ENCODE measurements at places on chromosomes 5 and 9.

DNA sequence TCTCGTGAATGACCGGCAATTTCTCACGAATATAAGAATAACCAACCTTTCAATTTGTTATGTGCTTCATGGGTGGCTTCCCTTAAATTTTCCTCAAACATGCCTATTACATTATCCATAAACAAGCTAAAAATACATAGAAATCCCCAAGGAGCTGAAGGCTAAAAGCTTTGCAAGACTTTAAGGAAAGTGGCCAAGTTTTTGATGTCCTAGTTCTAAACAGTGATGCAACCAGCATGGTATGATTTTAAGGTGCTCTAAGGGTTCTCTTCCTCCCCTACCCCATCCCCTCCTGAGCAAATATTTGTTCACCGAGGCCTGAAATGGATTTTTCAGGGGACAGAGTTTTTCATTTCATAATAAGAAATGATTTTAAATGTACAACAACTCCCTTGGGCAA is 79.8 kb downstream of the RGS7BP start:
- no peak for DNase-seq

GRCh38 chr5:154025951-154026350 is 12.8 kb downstream of the FAM114A2 start:
- no peak for DNase-seq

GRCh38 chr5:169146158-169146557 is 154.8 kb downstream of the SLIT3 start:
- no peak for DNase-seq

DNA sequence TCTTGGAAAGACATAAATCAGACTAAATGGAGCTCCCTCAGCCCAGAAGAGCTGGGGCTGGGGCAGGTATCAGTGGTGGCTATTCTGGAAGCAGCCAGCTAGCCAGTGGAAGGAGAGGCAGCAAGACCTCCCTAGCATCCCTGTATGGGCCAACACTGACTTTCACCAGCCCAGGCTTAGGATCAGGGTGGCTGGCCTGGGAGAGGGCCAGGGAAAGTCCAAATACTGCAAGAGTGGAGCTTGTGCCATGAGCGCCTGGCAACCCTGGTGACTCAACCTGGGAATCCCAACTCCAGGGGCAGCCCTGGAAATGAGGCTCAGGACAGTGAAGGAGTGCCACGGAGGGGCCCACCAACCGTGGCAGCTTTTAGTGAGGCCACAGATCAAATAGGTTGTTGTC is 7.6 kb upstream of the IRF1 start:
- no peak for DNase-seq

- peak; percentile 30 for DNase-seq
These were observed 24.6 kb downstream of the PDZD2 start for GRCh38 chr5:31663519-31663918.

GRCh38 chr5:170151097-170151831 is 45.6 kb downstream of the FOXI1 start:
- DNase-seq = peak; percentile 31

DNA sequence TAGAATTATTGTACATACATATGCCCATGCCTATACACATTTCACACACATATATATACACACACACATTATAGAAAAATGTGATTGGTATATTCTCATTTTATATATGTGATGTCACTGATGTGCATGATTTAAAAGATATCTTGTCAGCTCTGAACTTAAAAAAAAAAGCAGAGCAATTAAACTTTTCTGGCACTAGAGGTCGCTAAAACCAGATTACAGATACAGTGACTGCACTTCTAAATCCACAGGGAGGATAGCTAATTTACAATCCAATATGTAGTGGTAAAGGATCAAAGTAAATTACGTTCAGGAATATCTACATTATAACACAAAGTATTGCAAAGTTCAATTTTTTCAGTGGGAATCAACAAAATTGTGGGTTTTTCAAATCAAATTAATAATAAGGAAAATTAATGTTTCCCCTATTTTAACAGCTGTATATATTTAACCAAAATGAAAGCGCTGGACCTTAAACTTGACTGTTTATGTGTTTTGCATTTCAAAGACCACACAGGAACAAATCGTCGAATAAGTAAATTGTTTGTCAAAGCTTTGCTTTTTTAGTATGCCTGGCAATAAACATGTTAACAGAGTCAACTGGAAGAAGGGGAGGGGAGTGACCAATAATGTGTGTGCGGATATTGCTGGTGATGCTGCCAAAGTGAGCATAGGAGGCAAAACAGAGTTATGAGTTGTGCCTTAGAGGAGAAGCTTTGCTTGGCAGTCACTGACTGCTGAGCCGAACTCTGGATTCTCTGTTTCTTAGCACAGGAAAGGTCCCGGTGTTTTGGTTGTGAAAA is 1201.4 kb upstream of the C9orf72 start:
- DNase-seq = no peak

- DNase-seq = no peak
These were observed 27.1 kb downstream of the SLIT3 start for GRCh38 chr5:169273881-169274280.

- DNase-seq = no peak
These were observed 113.7 kb upstream of the EPB41L4A start for GRCh38 chr5:112532654-112533360.

- no peak for DNase-seq
These were observed 2.8 kb downstream of the NIPSNAP3A start for GRCh38 chr9:104750185-104750767.

- DNase-seq = no peak
These were observed 38.3 kb downstream of the EQTN start for GRCh38 chr9:27258662-27259061.

DNA sequence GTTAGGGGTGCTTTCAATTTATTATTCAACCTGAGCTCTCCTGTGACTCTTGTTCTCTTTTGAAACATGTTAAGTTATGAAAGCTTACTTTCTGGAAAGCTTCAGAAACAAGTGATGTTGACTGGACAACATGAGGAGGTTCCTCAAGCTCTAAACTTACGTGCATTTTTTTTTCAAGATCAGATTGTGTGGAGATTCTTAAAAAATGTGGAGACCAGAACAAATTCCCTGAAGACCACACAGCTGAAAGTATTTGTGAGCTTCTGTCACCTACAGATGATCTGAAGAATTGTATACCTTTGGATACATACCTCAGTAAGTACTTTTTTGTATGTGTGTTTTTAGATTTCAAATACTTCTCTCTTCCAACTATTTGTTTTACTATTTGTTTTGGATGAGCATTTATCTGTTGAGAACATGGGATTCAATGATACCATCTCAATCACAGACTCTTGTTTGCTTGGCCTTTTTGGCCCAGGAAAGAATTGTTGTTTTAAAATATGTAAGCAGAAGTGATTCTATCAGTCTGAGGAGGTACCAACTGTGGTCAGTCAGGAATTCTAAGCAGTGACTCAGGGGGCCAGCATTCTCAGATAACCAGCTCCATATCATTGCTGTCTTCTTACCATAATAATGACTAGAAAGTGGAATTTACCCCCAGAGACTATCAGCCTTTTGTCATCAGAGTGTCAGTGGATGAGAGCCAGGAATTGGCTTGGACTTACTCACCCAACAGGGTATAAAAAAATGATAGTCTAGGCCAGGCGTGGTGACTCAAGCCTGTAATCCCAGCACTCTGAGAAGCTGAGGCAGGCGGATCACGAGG is 34.4 kb upstream of the GLIPR2 start:
- DNase-seq = peak; percentile 99

- DNase-seq = peak; percentile 67
These were observed 116.1 kb upstream of the RASA1 start for GRCh38 chr5:87151547-87151946.

DNA sequence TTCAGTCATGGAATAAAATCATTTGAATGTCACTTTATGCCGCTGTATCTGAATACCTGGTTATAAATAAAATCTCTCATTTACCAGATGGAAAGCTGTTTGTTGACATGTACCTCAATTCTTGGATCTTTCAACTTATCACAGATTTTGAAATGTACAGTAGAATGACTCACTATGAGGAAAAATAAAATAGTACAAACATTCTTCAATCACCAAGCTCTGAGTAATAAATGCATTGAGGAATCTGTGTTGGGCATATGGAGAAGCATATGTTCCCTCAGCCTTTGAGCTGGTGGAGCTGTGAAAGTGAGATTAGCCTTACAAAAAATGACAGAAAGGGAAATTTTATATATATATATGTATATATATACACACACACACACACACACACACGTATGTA is 175.4 kb downstream of the KIAA0825 start:
- no peak for DNase-seq

DNA sequence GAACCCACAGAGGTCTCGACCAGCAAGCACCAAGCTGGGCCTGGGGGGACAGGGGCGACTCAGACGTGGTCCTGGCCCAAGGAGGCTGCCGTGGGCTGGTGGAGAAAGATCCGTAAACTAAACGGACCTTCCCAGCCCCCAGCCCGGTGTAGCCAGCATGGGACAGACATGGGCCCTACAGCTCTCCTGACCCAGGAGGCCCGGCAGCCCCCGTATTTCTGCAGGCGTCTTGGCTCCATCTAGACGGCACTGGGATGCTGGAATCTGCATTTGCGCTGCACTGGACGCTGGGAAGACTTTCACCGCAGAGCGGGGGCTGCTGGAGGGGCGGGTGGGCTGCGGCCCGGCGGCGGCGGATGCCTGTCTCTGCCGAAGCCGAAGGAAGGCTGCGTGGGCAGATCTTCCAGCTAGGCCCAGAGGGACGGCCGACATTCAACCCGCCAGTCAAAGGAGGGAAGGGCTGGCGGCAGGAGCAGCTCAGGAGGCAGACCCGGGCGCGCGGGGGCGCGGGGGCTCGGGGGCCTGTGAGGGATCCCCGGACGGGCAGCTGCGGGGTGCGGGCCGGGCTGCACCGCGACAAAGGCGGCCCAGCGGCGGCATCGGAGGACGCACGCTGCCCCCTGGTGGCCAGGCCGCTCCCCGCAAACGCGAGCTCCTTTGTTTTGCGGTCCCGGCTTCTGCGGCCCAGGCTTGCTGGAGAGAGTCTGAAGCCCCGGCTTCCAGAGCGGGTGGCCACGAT is 266.2 kb downstream of the NSG2 start:
- DNase-seq = no peak

DNA sequence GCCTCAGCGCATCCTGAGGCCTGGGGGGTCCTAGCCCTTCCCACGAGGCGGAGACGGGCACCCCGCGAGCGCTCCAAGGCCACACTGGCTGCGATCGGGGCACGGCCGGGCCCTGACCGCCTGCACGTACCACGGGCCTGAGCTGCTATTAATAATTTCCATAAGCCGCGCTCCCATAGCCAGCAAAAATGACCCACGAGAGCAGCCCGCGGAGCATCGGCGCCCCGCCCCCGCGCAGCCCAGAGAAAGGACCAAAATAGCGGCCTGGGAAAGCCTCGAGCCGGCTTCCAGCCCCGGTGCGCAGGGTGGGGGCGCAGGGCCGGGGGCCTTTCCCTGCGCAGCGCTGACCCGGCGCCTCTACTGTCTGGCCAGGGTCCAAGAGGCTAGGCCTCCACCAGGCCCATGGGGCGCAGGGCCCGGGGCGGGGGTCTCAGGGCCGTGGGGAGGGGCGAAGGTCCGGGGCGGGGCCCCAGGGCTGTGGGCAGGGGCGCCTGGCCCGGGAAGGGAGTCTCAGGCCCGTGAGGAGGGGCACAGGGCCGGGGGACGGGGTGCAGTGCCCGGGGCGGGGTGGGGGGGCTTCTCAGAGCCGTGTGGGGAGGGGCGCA is 54.4 kb downstream of the EXD3 start:
- no peak for DNase-seq

All from fibroblast of skin of left biceps (primary cell).